T47D (cell line): ENCODE measurements at places on chromosomes 16 and 17.

DNA sequence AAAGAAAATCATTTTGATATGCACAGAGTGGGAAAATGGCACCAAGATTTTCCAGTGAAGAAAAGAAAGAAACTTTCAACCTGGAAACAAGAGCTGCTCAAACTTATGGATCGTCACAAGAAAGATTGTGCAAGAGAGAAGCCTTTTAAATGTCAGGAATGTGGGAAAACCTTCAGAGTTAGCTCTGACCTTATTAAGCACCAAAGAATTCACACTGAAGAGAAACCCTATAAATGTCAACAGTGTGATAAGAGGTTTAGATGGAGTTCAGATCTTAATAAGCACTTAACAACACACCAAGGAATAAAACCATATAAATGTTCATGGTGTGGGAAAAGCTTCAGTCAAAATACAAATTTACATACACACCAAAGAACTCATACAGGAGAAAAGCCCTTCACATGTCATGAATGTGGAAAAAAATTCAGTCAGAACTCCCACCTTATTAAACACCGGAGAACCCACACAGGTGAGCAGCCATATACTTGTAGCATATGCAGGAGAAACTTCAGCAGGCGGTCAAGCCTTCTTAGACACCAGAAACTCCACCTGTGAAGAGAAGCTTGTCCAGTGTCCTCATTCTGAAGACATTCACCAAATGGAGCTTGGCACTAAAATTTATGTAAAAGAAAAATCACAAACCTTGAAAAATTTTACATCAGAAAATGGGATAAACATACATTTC, 12.2 kb downstream of the ZNF75A start:
- DNase-seq: no peak

- peak; percentile 33 for DNase-seq
Measured at GRCh38 chr17:58165981-58166380, 801 bp upstream of the OR4D2 start.

GRCh38 chr17:40984226-40984625, at the start of gene KRT40:
Gene KRT40 (minus strand): TSS chr17:40984326. CDS start chr17:40984273, 53 bp downstream.
- no peak for DNase-seq

DNA sequence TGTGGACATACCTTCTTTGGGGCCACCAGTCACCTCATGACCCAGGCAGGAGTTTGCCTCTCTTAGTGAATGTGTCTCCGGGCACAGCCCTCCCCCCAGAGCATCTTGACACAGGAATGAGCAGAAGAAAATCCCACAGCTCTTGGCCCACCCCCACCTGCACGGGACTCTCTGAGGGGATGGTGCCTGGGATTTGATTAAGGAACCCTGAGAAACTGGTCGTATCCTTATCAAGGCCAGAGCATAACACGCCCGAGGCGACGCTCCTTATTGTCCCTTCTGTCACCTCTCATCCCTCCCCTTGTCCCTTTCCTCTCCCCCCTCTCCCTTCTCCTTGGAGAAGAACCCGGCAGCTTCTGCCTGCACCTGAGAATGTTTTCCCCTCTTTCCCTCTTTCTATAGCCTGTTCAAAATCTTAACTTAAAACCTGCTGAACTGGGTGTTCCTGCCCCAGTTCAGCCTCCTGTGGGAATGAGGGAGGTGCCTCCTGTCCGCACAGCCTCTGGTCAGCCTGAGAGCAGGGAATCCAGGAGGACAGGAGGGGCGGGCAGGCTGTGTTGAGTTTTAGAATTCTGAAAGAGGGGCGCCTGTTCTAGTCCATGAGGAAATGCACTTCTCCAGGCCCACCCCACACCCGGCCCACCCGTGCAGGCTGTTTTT, 140.7 kb upstream of the PLCG2 start:
- DNase-seq: peak; percentile 84

DNA sequence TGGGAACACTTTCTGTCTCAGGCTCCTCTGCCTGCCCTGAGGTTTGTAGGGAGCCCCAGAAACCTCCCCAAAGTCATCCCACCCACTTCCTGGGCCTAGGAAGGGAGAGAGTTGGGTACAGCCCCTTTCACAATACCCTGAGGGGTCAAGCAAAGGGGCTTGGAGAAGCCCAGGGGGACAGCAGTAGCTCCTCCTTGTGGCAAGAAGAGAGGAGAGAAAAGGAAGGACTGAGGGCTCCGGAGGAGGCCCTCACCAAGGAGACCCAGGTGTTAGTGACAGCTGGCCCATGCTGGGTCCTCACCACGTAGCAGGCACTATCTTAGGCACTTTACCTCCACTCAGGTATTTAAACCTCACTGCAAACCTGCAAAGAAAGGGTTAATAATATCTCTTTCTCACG, 112.8 kb downstream of the IRX5 start:
- no peak for DNase-seq

GRCh38 chr17:79818026-79818758, 21.0 kb downstream of the CBX4 start:
- no peak for DNase-seq

GRCh38 chr17:58254803-58255202, 16.4 kb downstream of the LPO start:
- DNase-seq: peak; percentile 28

DNA sequence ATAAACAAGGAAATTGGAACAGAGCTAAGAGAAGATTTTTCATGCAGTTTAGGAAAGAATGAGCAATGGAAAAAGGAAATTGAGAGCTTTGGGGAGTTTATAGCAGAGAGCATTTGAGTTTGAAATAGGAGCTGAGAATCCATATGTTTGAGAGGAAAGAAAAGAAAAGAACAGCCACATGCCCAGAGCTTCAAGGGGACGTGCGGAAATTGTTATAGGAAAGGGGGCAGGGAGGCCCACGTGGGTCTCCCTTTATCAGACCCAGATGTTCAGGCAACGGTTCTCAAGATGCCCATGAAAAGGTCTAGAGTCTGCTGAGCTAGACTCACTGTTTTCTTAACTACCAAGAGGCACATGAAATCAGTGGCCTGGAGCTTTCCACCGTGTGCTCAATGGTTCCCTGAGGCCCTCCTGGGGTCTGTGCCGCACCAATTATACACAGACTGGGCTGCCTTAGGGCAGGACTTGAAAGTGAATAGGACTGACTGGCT, 31.2 kb downstream of the CHD9 start:
- no peak for DNase-seq

DNA sequence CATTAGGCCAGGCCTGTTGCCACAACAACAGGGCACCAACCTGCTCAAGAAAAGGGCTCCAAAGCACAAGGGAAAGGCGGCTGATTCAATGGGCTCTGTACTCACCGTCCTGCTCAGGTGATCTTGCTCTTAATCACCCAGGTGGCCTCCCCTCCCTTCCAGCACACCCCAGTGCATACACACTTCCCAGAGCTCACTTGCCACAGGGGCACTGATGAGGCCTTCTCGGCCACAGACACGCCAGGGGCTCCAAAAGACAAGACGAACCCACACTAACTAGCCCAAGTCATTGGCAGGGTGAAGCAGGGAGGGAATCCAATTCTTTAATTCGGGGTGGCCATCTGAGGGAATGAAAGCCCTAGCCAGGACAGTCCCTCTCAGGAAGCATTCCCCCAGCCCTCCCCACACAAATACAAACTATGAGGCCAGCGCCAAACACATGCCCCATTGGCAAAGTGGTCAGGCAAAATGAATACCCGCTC, 1.4 kb downstream of the MYO18A start:
- DNase-seq: no peak

- DNase-seq: no peak
Measured at GRCh38 chr17:81412490-81413093, 17.3 kb downstream of the BAHCC1 start.

DNA sequence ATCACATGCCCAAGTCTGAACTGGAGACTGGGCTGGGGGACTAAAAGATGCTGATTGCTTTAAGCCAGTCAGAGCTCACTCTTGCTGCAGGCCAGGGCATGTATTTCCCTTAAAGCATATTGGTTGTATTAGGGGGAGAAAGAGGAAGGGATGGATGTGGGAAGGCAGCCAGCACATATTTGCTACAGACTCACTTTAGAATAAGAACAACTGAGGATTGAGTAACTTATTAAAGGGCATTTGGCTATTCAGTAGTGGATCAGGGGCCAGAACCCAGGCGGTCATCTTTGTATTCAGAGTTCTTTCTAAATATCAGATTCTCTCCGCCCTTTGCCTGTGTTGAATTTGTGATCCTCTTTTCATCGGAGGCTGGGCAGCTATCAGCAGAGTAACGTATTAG, 231.7 kb downstream of the HAPSTR1 start:
- no peak for DNase-seq

DNA sequence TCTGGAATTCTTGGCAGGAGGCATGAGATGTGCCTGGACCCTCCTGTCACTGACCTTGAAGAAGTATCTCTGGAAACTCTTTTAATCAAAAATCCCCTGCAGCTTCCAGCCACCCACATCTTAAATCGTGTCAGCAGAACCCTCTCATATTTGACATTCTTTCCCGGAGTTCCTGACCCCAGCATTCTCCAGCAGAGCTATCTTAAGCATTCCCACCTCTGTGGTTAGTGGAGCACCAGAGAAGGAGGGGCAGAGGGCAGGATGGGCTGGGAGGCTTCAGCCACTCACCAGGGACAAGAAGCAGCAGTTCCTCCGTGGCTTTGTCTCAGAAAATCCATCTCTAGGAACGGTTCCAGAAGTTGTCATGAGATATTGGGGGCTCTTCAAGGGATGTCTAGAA, 149.9 kb downstream of the RGS9 start:
- DNase-seq: no peak

DNA sequence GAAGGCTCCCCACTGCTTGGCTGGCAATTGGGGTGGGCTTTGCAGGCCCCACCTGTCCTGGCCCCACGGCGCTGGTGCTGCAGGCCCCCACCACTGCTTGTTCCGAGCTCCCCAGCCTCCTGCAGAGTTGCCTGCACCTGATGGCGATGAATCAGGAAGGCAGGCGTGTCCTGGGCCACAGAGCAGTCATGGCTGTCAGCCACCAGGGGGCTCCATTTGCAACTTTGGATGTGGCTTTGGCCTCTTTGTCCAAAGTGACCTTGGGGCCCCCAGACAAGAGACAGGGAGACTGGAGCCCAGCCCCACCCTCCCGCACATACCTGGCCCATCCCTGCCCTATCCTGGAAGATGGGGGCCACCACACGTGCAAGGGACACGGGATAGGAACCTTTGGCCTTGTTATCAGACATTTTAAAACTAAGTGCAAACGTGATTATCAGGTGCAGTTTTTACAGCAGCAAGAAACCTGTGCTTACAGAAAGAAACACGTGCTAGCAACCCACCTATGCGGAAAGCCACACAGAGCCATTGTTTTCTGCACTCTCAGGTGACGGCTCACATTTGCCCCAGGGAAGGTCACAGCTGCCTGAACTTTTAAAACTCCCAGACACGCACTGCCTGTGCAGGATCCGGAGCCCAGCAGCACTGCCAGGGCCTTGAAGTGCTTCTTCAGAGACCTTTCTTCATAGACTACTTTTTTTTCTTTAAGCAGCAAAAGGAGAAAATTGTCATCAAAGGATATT, at the start of gene DNASE1:
DNASE1 (plus strand) TSS at position 443 of the 743 bp plus-strand sequence. CDS start 683 bp downstream, outside the sequence.
- DNase-seq: peak; percentile 74

DNA sequence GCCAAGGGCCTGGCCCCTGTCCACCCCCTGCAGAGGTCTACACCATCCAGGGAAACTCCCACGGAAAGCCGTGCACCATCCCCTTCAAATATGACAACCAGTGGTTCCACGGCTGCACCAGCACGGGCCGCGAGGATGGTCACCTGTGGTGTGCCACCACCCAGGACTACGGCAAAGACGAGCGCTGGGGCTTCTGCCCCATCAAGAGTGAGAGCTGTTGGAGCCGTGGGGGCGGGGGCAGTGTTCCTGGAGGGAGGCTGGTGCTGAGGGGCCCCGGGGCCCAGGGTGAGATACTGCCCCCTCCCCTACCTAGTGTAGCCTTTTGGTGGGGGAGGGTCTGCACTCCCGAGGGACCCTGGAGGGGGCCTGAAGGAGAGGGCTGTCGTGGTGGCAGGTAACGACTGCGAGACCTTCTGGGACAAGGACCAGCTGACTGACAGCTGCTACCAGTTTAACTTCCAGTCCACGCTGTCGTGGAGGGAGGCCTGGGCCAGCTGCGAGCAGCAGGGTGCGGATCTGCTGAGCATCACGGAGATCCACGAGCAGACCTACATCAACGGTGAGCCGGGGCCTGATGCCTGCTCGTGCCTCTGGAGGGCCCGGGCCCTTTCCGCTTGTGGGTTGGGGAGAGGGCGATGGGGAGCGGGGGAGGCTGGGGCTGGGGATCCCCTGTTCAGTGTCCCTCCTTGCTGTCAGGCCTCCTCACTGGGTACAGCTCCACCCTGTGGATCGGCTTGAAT, 38.8 kb downstream of the MRC2 start:
- no peak for DNase-seq

GRCh38 chr17:740240-741017, 8.0 kb downstream of the TLCD3A start:
- no peak for DNase-seq

DNA sequence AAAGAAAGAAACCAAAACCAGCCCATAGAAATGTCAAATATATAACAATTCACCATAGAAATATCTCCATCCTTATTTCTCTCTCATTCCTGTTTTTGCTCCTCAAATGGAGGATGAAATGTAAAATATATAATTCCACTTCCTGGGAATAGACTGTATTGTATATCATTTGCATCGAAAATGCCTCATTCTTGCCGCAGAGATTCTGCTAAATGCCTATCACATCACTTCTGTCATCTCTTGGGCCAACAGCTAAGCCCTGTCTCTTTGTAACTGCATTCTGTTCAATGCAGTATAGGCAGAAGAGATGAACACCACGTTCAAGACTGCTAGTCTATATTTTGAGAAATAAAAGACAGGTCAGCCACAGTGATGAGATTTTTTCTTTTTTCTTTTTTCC, 956.3 kb upstream of the SOX9 start:
- DNase-seq: no peak

GRCh38 chr17:33647956-33648355, 354.9 kb upstream of the ASIC2 start:
- peak; percentile 39 for DNase-seq

DNA sequence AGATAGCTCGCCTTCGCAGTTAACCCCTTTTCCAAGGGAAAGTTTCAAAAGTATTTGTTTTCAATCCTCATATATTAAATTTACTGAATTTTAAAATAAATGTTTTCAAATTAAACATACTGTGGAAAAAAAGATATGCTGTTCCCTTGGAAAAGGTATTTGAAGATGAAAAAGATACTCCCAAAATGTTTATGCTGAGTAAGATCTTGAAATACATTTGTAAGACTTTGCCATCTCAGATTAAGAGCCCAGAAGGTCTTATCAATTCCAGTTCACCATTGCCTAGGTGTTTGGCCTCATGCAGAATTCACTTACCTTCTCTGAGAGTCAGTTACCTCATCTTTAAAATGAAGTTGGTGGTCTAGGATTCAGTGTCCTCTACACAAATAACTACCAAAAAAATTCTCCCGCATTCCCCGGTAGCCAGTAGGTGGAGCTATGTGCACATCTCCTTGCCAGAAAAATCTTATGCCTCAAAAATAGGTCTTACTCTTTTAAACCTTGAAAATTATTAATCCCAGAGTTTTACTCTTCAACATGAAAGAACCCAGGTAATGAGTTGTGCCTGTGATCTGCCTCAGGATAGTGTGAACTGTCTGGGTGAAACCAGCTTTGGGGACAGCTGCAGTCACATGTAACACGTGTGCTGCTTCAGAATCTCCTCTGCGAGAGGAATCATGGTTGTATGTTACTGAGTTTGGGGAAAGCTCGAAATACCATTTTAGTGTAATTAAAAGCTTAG, 178.3 kb downstream of the MRTFB start:
- peak; percentile 55 for DNase-seq

GRCh38 chr16:57611181-57611580, 17.2 kb upstream of the ADGRG1 start:
- no peak for DNase-seq
